ENCODE measurements at places on chromosomes 13 and 19.

DNA sequence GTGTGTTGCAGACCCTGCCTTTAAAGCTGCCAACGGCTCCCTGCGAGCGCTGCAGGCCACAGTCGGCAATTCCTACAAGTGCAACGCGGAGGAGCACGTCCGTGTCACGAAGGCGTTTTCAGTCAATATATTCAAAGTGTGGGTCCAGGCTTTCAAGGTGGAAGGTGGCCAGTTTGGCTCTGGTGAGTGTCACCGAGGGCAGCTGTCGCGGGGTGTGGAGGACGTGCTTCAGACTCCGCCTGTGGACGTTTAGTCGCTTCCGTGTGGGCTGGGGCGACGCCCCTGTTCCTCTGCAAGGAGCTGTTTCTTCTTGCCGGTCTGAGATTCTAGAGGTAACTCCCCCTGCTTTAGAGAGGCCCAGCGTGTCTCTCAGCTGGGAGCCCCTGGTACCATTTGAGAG is 24.5 kb downstream of the LAMP1 start:
- DNase-seq: no peak

DNA sequence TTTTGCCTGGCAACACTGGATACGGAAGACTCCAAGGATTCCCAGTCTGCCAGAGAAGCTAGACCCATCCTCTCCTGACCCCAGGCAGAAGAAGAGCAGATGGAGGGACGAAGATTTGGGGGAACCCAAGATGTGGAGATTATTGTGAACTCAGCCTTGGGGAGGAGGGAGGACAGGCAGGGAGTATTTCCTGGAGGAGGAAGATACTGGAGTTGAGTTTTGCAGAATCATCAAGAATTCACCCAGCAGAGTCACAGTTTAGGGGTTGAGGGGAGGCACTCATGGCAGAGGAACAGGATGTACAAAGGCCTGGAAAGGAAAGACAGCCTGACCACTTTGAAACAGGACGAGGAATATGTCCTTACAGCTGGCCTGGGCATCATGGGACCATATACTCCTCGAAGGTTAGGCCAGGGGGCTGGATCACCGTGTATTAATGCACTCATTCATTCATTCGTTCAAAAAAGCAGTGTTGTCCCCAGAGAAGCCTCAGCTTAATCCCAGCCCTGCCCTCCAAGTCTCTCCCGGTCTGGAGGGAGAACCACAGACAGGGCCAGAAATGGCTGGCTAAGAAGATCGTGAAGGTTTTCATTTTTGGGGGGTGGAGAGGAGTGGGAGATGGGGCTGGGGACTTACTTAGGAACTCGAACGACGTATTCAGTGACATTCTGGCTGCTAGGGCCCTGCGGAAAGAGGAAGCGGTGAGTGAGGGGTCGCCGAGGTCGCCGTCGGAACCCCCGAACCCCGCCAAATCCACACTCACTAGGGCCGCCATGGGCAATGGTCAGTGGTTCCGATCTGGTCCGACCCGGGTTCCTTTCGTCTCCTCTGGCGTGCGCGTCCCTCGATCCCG is 517 bp downstream of the GTF2F1 start:
- DNase-seq: no peak

DNA sequence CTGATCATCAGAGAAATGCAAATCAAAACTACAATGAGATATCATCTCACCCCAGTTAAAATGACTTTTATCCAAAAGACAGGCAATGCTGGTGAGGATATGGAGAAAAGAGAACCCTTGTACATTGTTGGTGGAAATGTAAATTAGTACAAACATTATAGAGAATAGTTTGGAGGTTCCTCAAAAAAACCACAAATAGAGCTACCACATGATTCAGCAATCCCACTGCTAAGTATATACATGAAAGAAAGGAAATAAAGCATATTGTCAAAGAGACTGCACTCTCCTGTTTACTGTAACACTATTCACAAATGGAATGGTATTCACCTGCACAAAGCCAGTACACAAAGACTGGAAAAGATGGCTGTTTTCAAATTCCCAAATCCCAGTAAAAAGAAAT is 1233.7 kb downstream of the PCDH17 start:
- DNase-seq: no peak

- DNase-seq: no peak
Measured at GRCh38 chr19:45919678-45920077, 5.1 kb upstream of the NANOS2 start.

GRCh38 chr13:64075543-64076271 is 2660.1 kb upstream of the PCDH20 start:
- DNase-seq: no peak

DNA sequence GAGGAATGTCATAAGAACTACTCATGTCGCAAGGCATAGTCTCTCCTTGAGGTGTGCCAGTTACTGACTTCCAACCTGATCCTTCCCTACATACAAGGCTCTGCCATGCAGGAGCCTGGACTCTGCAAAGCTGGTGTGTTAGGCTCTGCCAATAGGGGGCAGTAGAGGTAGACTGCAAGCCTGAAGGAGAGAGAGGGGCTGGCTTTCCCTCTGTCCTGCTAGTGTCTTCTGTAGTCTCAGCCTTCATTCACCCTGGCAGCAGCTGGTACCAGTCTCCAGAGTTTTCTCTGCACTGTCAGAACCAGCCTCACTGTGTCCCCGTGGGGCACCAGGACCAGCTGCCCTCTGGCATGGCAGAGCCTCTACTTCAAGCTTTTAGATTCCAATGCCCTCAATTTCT is 14.5 kb downstream of the SHISA2 start:
- no peak for DNase-seq

GRCh38 chr13:33271759-33272158 is 13.8 kb downstream of the STARD13 start:
- DNase-seq: no peak

DNA sequence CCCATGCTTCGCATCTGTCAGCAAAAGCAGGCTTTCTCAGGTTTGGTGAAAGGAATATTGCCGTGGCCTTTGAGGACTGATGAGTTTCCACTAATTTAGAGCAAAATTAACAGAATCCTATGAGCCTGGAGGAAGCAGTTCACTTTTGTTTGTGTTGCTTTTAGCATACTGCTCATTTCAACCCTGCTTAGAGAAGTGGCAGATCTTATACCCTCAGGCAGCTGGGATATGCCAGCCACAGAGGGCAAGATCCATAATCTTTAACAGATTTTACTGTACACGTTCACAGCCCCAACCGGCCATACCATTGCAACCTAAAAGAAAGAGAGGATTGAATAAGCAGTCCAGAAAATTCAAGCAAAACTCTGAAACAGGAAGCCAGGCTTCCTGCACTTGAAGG is 60.5 kb downstream of the COL4A2 start:
- DNase-seq: no peak

GRCh38 chr19:41192574-41193429 is at the start of gene CYP2S1:
TSS of gene CYP2S1 (plus strand) at chr19:41193219. CDS start at chr19:41193265, 46 bp downstream.
- DNase-seq: no peak

GRCh38 chr19:57310792-57311191 is 9.5 kb upstream of the ZNF543 start:
- no peak for DNase-seq

DNA sequence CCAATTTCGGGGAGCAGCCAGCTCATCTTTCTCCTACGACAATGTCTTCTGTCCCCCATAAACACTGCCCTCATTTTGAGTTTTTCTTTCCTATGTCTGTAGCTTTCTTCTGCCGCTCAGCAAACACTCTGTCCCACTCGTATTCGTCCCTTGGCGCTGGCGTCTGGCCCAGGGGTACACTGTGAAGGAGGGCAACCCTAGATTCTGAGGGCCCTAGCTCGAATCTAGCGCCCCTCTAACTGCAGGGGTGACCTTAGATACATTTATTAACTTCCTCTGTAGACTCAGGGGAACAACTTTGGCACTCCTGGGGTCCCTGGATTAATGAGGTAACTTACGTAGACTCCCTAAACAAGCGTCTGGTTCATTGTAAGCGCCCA is 677 bp upstream of the LRCH1 start:
- no peak for DNase-seq

DNA sequence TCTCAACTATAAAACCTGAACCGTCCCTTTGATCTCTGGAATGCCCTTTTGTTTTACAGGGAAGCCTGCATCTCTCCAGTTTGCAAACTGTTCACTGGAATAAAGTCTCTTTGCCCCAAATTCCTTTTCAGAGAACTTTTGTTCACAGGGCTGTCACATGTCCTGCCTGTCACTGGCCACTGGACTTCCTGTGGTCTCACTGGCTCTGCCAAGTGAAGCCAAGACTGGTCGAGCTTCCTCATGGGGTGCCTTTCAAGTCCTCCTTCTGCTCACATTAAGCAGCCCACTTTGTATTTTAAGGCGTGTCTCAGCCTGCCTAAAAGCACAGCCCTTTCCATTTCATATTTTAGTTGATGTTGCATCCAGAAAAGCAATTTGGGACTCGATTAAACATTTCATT is 215.7 kb downstream of the KATNAL1 start:
- DNase-seq: no peak

GRCh38 chr13:85597790-85598500 is 201.3 kb downstream of the SLITRK6 start:
- no peak for DNase-seq

GRCh38 chr13:36344886-36345437 is 1.2 kb downstream of the SPART start:
- no peak for DNase-seq

- DNase-seq: no peak
Measured at GRCh38 chr19:35265900-35266519, 2.8 kb upstream of the USF2 start.

GRCh38 chr19:23914402-23915286 is at the start of gene ZNF726:
TSS of gene ZNF726 (plus strand) at chr19:23914886. CDS start at chr19:23914995, 109 bp downstream.
- peak; percentile 54 for DNase-seq

DNA sequence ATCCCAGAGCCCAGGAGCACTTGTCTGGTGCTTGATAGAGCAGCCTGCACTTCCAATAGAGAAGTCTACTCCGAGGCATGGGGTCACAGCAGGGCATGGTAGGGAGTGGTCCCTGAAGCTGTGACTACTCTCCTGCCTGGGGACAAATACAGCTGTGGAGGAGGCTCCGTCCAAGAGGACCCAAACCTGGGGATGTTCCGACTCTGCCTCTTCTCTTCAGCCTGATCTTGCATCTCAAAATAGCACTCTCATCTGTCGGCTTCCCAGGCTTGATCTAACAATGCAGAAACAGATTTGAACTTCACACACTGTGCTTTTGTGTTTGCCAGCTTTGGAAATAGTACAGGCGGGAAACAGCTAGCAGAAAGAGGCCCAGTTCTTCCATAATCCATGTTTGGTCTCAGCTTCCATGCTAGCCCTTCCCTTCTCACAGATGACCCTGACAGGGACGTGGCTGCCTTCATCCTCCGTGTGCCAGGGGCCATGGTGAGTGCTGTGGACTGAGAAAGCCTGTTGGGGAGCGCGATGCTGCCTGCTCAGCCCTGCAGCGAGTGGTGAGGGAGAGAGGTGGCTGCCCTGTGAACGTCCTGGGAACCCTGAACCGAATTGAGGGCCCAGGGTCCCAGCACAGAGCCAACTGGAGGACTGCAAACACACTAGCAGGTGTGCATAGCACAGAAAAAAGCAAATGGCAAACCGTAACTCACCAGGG is 150.3 kb upstream of the GPR12 start:
- no peak for DNase-seq

- peak; percentile 24 for DNase-seq
Measured at GRCh38 chr13:76635232-76636230, 250.7 kb downstream of the KCTD12 start.

DNA sequence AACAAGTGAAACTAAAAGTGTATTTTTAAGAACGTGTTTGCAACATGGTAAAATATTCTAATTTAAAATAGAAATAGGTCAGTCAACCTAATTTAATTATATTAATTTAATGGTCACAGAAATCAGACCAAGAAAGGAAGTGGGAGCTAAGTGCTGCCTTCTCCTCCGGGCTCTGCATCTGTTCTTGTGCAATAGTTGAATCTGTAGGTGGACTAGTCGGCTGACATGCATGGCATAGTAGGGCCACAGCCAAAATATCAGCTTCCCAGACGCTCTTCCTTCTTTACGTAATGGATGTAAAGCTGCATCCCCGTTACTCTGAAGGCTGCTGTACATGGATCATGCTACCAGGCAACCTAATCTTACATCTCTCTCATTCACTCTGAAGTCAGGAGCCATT is 47.3 kb downstream of the COL4A1 start:
- no peak for DNase-seq

DNA sequence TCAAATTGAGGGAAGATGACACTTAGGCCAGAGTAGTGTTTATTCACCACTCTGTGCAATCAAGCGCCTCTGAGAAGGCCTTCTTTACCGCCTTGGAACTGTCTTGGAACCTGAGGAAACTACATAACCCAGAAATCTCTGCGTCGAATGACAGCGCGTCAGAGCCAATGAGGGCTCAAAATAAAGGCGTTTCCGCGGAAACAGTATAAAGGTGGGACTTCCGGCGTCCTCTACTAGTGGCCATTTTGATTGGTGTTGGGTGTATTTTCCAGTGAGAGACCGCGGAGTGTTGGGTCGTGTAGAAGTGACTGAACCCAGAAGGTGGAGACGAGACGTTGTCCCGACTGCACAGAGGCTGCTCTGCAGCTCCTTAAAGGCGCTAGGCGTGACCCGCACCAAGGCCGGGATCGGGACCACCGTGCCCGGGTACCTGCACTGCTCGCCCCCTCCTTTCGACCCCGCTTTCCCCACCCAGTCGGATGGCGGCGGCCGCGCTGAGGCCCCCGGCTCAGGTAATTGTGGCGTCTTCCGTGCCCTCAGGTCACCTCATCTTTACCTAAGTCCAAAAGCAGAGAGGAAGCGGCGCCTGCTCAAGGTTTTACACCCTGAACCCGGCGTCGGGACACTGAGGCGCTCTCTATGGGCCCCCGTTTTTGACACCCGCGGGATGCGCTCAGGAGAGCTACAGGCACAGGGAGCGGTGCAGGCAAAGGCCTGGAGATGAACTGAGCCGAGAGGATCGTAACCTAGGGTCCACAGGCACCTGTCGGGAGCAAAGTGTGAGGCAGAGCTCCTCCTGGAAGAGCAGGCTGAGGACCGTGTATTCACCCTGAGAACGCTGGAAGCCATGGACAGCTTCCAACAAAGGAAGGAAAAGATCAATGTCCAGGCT is at the start of gene ZNF776:
TSS of gene ZNF776 (plus strand) at position 236 of the 892 bp plus-strand sequence. CDS start at position 480, 244 bp downstream.
- peak; percentile 77 for DNase-seq

- DNase-seq: no peak
Measured at GRCh38 chr13:106156468-106156867, 379.0 kb downstream of the EFNB2 start.

DNA sequence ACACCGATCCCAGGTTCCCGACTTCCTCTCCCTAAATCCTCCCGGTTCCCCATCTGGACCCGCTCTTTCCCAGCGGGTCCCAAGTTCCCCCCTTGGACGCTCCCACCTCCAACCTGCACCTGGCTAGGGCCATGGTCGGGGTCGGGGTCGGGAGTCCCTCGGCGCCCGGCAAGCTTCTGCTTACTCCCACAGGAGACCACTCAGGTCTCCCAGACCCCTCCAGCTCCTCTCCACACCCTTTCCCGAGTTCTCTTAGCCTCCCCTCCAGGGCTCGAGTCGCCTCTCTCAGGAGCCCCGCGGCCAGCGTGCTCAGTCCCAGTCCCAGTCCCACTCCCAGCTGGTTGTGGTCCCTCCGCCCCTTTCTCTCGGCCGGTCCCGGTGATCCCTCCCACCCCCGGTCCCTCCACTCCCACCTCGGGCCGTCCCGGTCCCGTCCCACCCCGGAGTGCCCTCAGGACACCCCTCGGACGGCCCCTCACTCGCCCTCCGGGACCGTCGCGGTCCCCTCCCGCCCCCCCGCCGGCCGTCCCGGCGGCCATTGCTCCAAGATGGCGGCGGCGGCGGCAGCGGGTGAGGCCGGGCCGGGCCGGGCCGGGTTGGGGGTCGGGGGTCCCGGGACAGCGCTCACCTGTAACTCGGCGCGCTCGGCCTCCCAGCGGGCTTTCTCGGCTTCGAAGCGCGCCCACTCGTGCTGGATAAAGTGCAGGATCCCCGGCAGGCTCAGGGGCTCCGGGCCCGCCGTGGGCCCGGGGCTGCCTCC is at the start of gene FKRP:
TSS of gene FKRP (plus strand) at position 537 of the 760 bp plus-strand sequence. CDS start 9,394 bp downstream, outside the sequence.
- DNase-seq: no peak

GRCh38 chr13:41467425-41467945 is 10.1 kb downstream of the RGCC start:
- no peak for DNase-seq

- DNase-seq: no peak
Measured at GRCh38 chr13:60329221-60329923, 67.6 kb upstream of the TDRD3 start.
